Stimulated activated CD8-positive, alpha-beta memory T cell treated with anti-CD3 and anti-CD28 coated beads, Interleukin-2, amount 100 ng/mL, for 1 hour (primary cell): ENCODE measurements at places on chromosomes 1 and 21.

GRCh38 chr1:64246294-64246917 is 43.0 kb downstream of the UBE2U start:
- DNase-seq, result no peak

GRCh38 chr1:194919146-194919545 is 1689.1 kb downstream of the KCNT2 start:
- no peak for DNase-seq

- DNase-seq, result no peak
Observed at GRCh38 chr1:232999956-233000625, 49.7 kb downstream of the NTPCR start.

- DNase-seq, result no peak
Observed at GRCh38 chr1:31848381-31848897, 32.6 kb upstream of the SPOCD1 start.

GRCh38 chr21:30900881-30901280 is 19.5 kb upstream of the KRTAP11-1 start:
- no peak for DNase-seq

DNA sequence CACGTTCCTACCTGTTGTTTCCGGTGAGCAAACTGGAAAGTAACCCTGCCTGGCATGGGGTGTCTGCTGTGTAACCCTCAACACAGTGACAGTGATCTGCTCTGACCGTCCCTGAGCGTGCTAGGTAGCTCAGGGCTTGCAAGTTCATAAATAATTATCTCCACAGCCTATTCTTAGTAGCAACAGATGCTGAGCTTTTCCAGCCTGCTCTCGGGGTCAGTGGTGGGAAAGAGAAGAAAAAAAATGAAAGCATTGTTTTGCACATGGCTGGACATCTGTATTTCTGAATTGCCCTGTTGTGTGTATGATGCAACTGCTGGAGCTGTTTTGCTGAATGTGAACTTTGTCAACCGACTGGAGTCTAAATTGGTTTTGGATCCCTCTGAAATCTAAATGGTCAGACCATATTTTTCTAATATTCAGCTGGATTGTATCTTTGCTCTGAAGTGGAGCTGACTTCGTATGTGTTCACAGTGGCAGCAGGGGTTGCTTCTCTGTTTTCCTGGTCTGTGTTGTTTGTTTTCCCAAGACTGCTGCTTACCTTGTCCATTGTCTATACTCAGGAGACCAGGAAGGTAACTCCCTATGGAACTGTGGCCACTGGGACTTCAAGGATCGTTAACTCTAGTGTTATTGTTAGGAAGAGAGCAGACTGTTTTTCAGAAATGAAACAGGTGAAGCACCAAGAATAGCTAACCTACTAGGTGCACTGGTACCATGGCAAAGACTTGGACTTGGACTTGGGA is 27.0 kb downstream of the TGFB2 start:
- no peak for DNase-seq

- DNase-seq, result no peak
Observed at GRCh38 chr1:214146523-214146922, 134.4 kb upstream of the SMYD2 start.

GRCh38 chr1:198205016-198205684 is 48.4 kb downstream of the NEK7 start:
- no peak for DNase-seq

DNA sequence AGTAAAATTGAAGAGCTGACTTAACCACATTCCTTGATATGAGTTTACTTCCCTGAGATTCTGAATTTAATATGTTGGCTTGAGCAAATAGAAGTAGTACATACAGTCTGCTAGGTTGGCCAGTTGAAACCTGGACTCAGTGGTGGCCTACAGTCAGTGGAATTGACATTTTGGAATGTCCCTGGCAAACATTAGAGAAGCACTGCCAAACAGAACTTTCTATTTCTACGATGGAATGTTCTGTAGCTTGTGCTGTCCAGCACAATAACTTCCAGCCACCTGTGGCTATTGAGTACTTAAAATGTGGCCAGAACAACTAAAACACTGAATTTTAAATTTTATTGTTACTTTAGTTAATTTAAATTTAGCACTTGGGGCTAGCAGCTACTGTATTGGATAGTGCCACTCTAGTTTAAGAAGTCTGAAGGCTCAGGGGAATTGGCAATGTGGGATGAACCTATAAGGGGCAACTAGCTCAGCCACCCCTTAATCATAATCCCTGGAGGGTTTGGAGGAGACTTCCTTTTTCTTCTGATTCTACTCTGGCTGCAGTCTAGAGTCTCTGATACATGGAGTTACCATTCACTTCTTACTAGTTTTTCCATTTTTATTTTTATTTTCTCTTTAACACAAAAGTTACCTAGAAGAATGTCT is 10.3 kb upstream of the TEDDM1 start:
- no peak for DNase-seq

- no peak for DNase-seq
Observed at GRCh38 chr1:201183753-201184152, 6.9 kb upstream of the IGFN1 start.

- no peak for DNase-seq
Observed at GRCh38 chr21:38469642-38470041, 28.6 kb downstream of the ERG start.

DNA sequence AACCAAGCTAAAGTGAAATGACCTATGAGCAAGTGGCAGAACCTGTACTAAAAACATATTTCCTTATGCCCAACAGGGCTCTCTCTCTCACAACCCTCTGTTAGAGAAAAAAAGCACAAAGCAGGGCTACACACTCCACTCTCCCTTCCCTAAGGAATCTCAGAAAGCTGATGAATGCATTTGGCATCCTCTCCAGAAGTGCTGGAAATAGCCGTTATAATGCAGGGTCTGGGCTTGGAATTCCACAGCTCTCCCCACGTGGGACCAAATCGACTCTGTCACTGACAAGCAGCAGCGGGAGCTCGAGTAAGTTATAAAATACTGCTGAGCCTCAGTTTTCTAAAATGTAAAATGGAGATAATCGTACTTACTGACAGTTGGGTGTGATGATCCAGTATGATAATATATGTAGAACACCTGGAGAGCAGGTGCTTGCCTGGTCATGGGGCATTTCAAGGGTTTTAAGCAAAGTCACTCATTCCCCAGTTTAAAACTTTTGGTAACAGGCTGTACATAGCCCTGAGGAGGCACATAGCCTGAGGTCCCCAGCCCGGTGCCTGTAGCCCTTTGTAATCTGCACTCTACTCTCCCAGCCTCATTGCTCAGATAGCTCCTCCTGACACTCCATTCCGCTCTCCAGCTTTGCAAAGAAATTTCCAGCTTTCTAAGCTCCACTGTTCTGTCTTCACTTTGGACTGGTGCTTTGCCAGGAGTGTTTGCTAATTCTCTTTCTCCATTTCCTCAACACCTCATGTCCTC is 175.6 kb upstream of the DAB1 start:
- DNase-seq, result no peak

DNA sequence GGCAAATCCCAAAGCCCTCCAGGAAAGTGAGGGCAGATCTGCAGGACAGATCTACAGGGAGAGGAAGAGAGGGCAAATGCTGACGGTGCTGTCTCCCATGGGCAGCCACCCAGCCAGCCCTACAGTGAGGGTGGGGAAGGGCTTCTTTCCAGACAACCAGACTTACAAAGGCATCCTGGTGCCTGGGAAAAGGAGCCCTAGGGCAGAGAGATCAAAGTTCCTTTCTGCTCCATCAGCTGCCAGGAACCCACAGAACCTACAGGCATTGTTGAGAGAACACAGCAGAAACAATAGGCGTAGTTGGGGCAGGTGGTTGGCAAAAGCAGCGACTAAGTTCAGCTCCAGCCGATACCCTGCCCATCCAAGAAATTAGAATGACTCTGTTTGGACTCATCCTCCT is 332.4 kb downstream of the KCNH1 start:
- DNase-seq, result no peak
